ENCODE measurements at places on chromosomes 1 and 21.

DNA sequence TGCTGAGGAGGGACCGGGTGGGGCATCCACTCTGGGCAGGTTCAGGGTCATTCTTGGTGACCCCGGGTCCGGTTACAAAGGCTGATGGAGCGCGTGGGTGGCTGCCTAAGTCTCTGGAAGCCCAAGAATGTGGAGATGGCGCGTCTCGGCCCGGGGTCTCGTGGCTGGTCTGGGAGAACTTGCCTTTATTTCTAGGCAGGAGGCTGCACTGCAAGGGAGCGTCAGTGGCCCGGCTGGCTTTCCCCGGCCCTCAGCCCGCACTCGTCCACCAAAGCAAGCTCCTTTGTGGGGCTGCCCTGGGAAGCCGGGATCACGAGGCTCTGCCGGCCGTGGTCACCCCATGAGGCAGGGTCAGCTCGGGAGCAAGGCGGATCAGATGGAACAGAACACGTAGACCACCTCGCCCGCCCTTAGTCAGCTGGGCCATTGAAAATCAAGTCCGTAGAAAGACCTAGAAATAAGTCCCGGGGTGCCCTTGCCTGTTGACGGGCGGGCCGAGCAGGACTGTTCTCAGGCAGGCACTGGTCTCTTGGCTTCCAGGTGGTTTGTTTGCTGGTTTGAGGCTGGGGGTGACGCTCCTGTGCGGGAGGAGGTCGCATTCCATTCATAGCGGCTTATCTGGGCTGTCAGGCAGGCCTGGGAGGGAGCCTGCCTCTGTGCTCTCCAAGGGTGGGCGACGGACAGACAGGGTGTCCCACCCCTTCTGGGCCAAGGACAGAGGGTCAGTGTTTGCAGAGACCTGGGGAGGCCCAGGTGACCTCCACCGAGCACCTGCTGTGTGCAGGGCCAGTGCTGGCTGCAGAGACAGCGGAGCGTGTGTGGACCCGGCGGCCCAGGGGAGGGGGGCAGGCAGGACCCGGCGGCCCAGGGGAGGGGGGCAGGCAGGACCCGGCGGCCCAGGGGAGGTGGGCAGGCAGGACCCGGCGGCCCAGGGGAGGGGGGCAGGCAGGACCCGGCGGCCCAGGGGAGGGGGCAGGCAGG, 25.8 kb downstream of the COL18A1 start:
- peak; percentile 58 for DNase-seq

DNA sequence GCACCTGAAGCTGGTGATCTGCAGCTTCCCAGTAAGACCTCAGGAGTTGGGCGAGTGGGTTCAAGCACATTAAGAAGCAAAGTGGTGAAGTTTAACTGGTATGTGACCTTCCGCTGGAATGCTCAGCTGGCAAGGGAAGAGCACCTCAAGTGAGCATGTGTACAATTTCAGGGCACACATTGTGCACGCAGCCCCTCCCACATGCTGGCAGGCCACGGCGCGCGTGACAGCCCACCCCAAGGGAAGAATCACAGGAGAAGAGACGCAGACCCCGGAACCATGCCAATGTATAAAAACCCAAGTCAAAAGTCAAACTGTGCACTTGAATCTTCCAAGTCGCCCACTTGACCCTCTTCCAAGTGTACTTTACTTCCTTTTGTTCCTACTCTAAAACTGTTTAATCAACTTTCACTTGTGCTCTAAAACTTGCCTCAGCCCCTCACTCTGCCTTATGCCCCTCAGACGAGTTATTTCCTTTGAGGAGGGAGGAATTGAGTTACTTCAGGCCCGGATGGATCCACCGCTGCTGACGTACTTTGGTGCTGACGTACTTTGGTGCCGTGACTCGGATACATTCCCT, 20.0 kb downstream of the LRRC3 start:
- DNase-seq, result no peak

DNA sequence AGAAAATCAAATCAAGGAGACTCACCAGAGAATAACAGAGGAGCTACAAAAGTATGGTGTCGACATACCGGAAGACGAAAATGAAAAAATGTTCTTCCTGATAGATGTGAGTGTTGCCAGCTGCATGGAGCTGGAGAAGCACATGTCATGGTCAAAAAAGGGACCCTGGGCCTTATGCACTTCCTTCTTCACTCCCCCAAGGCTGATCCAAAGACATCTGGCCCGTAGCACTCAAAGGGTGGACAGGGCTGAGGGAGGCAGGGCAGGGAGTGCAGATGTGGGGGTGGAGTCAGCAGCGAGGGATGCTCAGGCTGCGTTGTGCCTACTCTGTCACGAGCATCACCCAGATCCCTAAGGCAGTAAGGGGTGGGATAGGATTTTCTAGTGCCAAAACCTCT, 19.4 kb downstream of the MX1 start:
- no peak for DNase-seq

- DNase-seq, result no peak
Measured at GRCh38 chr1:37437087-37437486, 37.3 kb upstream of the ZC3H12A start.

- peak; percentile 41 for DNase-seq
Measured at GRCh38 chr1:216566641-216567205, 143.5 kb upstream of the USH2A start.

DNA sequence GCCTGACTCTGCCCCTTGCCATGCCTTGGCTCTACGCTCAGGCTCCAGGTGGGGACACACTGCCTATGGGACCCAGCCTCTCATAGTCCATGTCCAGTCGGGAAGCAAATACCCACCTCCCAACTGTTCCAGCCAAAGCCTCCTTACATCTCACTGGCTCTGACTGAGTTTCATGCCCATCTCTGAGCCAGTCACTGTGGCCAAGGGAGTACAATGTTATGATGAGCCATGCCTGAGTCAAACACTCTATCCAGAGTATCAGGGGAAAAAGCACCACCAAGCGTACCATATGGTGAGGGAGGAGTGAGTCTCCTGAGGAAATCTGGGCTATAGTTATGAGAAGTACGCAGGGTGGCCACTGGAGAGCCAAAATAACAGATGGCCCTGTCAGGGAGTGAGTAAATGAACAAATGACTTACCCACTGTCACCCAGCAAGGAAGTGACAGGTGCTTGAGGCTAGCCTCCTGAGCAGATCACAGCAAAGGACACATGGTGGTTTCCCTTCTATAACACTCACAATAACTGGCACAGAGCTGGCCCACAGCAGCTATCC, 236.6 kb upstream of the GJB5 start:
- no peak for DNase-seq
